ENCODE measurements at places on chromosomes 12 and 14.

- DNase-seq = no peak
Measured at GRCh38 chr14:53461858-53462257, 308.7 kb upstream of the DDHD1 start.

DNA sequence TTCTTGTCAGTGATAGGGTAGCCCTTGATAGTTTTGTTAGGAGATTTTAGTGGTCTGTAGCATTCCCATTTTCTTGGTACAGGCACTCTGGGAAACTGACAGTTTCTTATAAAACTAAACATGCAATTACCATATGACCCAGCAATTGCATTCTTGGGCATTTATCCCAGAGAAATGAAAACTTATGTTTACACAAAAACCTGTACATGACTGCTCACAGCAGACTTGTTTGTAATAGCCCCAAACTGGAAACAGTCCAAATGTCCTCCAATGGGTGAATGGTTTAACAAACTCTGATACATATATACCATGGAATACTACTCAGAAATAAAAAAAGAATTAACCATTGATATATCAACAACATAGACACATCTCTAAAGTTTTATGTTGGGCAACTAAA is 75.5 kb downstream of the BORCS5 start:
- DNase-seq = no peak

GRCh38 chr12:106220536-106220935 is 27.3 kb downstream of the CKAP4 start:
- DNase-seq = no peak

DNA sequence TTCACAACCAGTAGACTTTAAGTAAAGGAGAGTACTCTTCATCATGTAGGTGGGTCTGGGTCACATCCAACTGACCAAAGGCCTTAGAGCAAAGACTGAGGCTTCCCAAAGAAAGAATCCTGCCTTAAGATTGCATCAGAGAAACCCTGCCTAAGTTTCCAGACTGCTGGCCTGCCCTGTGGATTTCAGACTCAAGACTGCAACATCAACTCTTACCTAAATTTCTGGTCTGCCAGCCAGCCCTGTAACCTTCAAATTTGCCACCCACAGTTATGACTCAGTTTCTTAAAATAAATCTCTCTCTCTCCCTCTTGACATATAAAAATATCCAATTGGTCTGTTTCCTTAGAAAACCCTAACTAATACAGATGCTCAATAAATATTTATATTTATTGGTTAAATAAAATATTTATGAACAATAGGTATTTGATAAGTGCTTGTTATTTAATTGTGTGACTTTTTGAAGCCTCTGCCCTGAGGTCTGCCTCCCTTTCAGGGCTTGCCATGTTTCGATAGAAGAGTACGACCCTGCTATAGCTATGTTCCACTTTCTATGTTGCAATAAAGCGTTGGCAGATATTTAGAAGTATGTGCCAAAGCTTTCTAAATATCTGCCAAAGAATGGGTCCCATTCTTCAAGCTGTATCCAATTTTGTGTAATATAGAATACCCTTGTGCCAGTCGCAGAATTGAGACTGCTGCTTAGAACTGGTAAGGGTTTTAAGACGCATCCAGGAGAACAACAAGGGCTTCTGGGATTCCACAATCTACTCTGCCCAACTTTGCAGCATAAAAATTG is 65.7 kb downstream of the TMEM30B start:
- DNase-seq = no peak

GRCh38 chr12:67662910-67663538 is 14.5 kb downstream of the DYRK2 start:
- DNase-seq = no peak

DNA sequence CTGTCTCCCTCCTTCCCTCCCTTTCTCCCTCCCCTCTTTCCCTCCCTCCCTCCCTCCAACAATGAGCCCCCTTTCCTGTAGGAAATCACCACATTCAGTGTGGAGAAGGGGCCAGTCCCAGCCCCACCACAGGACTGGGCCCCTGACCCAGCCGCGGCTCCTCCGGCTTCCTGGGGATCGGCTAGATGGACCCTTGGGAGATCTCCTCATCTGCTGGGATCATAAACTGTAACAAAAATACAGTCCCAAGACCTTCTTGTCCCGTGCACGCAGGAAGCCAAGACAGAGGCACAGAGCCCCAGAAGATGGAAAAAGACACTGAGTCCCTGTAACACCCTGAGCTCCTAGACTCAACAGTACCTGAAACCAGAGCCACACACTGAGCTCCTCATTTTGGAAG is 23.9 kb downstream of the DIO3 start:
- DNase-seq = no peak

GRCh38 chr12:99386907-99387306 is 260.6 kb upstream of the GARIN6 start:
- DNase-seq = peak; percentile 28

- no peak for DNase-seq
Measured at GRCh38 chr12:93848523-93849101, 171.4 kb downstream of the CRADD start.

DNA sequence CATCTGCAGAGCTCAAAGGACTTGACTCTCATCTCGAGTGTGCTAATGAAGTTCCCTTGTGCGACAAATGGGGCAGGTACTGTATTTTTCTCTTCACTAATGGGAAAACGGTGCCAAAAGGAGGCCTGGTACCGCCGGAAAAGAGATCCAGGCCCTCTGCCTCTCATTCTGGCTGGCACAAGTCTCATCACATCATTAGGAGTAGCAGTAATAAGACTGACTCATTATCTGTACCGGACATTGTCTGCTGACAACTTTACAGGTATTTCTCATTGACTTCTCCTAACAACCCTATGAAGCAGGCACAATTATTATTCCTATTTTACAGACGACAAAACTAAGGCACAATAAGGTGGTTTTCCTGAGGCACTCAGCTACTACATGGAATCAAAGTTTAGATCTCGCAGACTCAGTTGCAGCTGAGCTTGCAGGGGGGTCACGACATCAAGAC is 668 bp downstream of the APPL2 start:
- DNase-seq = no peak

- no peak for DNase-seq
Measured at GRCh38 chr12:113237748-113238147, 16.5 kb downstream of the TPCN1 start.

GRCh38 chr12:65121049-65121955 is at the start of gene WIF1:
Gene WIF1 (minus strand): TSS chr12:65121305. CDS start chr12:65121191, 114 bp downstream.
- DNase-seq = peak; percentile 82

GRCh38 chr14:73879027-73879426 is 7.6 kb upstream of the ZNF410 start:
- no peak for DNase-seq

Measured in NCI-H524 (cell line).